Stimulated activated CD8-positive, alpha-beta memory T cell treated with anti-CD3 and anti-CD28 coated beads, Interleukin-15, amount 100 ng/mL, for 1 hour (primary cell): ENCODE measurements at places on chromosomes 2 and 18.

DNA sequence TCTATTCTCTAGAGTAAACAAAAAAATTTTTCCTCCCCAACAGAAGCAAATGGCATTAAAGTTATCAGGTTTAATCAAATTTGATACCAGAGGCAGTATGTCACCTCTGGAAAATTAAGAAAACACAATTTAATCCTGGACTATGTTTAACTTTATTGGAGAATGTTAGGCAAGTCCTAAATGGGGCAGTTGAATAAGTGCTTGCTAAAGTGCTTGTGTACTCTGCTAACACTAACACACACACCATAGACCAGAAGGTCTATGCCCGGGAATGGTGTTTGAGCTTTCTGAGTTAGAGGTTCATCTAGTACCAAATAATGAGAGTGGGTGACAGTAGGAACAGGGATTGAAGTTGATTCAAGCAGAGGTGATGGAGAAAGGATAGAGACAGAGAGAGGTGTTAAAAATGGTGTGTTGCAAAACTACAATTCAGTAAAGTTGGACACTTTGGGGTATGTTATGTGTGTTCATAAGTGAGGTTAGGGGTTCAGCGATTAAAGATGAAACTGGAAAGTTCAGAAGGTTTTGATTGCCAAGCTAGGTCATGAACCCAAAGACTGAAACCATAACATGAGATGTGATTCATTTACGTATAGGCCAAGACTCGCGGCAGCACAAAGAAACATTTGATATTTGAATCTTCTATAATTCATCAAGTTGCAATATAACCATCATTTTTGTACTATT is 40.5 kb upstream of the PEX13 start:
- no peak for DNase-seq

DNA sequence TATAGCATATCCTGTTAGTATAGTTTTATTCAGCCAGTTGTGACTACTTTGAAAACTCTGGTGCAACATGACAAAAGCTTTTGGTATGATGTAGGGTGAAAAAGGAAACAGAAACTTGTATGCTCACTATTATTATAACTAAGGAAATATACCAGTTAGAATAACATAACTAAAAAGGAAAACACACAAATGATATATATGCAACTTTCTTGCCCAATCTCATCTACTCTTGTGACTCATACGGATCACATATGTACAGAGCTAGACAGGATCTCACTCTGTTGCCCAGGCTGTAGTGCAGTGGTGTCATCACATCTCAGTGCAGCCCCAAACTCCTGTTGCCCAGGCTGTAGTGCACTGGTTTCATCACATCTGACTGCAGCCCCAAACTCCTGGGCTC is 12.4 kb upstream of the TLK1 start:
- no peak for DNase-seq

DNA sequence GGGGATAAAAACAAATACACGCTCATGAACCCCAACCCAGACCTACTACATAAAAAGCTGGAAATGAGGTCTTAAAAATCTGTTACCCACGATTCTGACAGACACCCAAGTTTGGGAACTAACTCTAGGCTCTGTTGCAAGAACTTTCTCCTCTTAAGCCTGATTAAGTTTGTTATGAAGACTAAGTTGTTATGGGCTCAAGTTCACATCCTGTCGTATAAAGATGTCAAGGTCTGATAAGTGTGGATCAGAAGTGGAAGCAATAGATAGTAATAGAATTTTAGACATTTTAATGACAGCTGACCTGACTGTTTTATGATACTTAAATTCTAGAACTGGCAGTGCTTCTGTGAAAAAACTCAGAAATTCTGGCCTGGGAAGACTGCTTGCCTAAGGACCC is 43.2 kb downstream of the LPIN2 start:
- no peak for DNase-seq

GRCh38 chr2:188631037-188631809 is 339.5 kb downstream of the GULP1 start:
- DNase-seq, result no peak

DNA sequence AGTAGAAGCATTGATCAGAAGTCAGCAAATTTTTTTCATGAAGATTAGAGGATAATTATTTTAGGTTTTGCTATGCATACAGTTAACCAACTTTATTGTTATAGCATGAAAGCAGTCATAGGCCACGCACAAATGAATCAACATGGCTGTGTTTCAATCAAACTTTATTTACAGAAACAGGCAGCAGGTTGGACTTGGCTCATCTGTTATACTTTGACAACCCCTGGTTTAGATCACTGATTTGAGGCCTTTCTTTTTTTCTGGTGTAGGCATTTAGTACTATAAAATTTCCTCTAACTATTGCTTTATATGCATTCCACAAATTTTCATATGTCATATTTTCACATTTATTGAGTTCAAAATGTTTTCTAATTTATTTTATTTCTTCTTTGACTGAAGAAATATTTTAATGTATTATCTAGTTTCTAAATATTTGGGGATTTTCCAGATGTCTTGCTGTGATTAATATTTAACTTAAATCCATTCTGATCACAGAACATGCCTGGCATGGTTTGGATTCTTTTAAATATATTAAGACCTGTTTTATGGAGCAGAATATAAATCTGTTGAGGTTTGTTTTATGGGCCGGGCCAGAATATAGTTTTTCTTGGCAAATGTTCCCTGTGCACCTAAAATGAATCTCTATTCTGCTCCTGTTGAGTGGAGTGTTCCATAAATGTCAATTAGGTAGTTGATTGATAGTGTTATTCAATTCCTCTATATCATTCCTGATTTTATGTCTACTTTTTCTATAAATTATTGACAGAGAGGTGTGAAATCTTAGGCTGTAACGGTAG is 116.3 kb upstream of the KLHL29 start:
- DNase-seq, result no peak
